ENCODE measurements at places on chromosomes 1 and 21. TPM values are rescaled to one million over a fixed set of nuclear protein-coding genes. Genes with fewer than 3 reads are reported as not detected.

- H3K4me3 ChIP-seq: no peak overlapping the region
- H3K27me3 ChIP-seq: no peaks in the 10 kb centered on the region
- no peak overlapping the region for H3K27ac ChIP-seq
- H3K36me3 ChIP-seq: peaks cover 68% of the 10 kb centered on the region
- peak; percentile 43 for DNase-seq
- no peaks in the 10 kb centered on the region for H3K4me1 ChIP-seq
Observed at GRCh38 chr1:153936011-153936802, 10.3 kb downstream of the DENND4B start.

Gene IGFN1
- not detected for total RNA-seq

GRCh38 chr1:942864-943533 is 16.1 kb downstream of the NOC2L start:
- H3K27me3 ChIP-seq: peaks cover 22% of the 10 kb centered on the region
- H3K36me3 ChIP-seq: no peaks in the 10 kb centered on the region
- peaks cover 13% of the 10 kb centered on the region for H3K4me1 ChIP-seq
- H3K4me3 ChIP-seq: no peak overlapping the region
- no peak overlapping the region for H3K27ac ChIP-seq

- no peak within 1 kb of the TSS for H3K27ac ChIP-seq
- H3K4me1 ChIP-seq: no peaks in the 10 kb centered on the region
- DNase-seq: no peak
- no peaks in the 10 kb centered on the region for H3K27me3 ChIP-seq
- no peak within 1 kb of the TSS for H3K4me3 ChIP-seq
Observed at GRCh38 chr1:17755120-17755519, at the start of gene ACTL8. TSS of gene ACTL8 (plus strand) at chr1:17755333. CDS start at chr1:17823009, 67,676 bp downstream.

Gene ODR4
- total RNA-seq: 16.0 TPM

GRCh38 chr1:166902279-166902678 is 26.2 kb upstream of the TADA1 start:
- H3K27me3 ChIP-seq: no peaks in the 10 kb centered on the region
- H3K36me3 ChIP-seq: no peaks in the 10 kb centered on the region
- DNase-seq: no peak
- no peak overlapping the region for H3K27ac ChIP-seq

- no peaks in the 10 kb centered on the region for H3K36me3 ChIP-seq
- no peak overlapping the region for H3K27ac ChIP-seq
- no peaks in the 10 kb centered on the region for H3K27me3 ChIP-seq
Observed at GRCh38 chr21:35239811-35240219, 190.7 kb upstream of the RUNX1 start.

Gene TMPRSS15
- not detected for total RNA-seq

DNA sequence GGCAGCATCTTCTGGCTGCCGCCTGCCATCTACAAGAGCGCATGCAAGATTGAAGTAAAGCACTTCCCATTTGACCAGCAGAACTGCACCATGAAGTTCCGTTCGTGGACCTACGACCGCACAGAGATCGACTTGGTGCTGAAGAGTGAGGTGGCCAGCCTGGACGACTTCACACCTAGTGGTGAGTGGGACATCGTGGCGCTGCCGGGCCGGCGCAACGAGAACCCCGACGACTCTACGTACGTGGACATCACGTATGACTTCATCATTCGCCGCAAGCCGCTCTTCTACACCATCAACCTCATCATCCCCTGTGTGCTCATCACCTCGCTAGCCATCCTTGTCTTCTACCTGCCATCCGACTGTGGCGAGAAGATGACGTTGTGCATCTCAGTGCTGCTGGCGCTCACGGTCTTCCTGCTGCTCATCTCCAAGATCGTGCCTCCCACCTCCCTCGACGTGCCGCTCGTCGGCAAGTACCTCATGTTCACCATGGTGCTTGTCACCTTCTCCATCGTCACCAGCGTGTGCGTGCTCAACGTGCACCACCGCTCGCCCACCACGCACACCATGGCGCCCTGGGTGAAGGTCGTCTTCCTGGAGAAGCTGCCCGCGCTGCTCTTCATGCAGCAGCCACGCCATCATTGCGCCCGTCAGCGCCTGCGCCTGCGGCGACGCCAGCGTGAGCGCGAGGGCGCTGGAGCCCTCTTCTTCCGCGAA is 3.8 kb downstream of the CHRNB2 start:
- no peak overlapping the region for H3K4me3 ChIP-seq
- peaks cover 5% of the 10 kb centered on the region for H3K4me1 ChIP-seq
- H3K36me3 ChIP-seq: no peaks in the 10 kb centered on the region
- DNase-seq: no peak
- H3K27ac ChIP-seq: no peak overlapping the region

Gene CCT8
- total RNA-seq: 401 TPM

- H3K27me3 ChIP-seq: no peaks in the 10 kb centered on the region
- DNase-seq: no peak
- H3K36me3 ChIP-seq: no peaks in the 10 kb centered on the region
- no peaks in the 10 kb centered on the region for H3K4me1 ChIP-seq
Observed at GRCh38 chr1:43319288-43319687, 18.3 kb upstream of the MPL start.

GRCh38 chr1:29513357-29513756 is 277.0 kb downstream of the PTPRU start:
- H3K4me3 ChIP-seq: no peak overlapping the region
- DNase-seq: no peak
- no peaks in the 10 kb centered on the region for H3K4me1 ChIP-seq
- no peaks in the 10 kb centered on the region for H3K36me3 ChIP-seq

- no peak overlapping the region for H3K27ac ChIP-seq
- H3K27me3 ChIP-seq: no peaks in the 10 kb centered on the region
- H3K4me1 ChIP-seq: no peaks in the 10 kb centered on the region
- no peak overlapping the region for H3K4me3 ChIP-seq
- DNase-seq: no peak
- no peaks in the 10 kb centered on the region for H3K36me3 ChIP-seq
Observed at GRCh38 chr1:246052603-246053002, 454.5 kb downstream of the SMYD3 start.

Measured in CD8-positive, alpha-beta memory T cell (primary cell).